ENCODE measurements at places on chromosomes 4 and X.

- DNase-seq, result peak; percentile 18
Measured at GRCh38 chr4:148704291-148704690, 262.1 kb upstream of the NR3C2 start.

- no peak for DNase-seq
Measured at GRCh38 chr4:27198246-27198645, 337.6 kb downstream of the STIM2 start.

- DNase-seq, result peak; percentile 62
Measured at GRCh38 chrX:95764972-95765451, 919.6 kb upstream of the DIAPH2 start.

DNA sequence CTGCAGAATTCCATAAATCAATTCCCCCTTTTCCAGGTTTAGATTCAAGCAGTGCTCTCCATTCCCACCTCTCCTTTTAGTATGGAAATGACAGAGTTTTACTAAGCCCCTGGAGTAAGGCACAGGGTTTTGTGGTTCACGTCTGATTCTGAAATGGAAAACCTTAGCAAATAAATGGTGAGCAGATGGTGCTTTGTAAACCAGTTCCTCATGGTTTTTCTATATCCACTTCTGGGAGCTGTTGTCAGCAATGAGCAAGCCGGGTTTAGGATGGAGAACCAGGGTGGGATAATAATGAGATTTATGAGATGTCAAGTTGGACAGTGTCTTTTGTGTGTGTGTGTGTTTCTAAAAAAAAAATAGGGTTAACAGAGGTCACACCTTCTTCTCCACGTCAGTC, 113.8 kb upstream of the RBPJ start:
- DNase-seq, result no peak

DNA sequence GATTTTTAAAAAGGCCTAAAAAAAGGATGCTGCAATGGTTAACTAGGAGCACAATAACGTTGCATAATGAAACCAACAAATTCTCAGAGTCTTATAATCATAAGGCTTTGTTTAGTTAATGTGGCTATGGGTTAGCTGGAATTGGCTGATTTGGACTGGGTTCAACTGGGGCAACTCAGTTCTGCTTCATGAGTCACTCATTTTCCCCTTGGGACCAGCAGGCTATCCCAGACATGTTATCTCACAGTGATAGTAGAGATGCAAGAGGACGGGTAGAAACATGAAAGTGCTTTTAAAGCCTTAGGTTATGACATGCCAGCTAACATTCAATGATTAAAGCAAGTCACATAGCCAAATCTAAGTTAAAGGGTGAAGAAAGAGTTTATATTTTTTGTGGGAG, 189.2 kb upstream of the GK2 start:
- DNase-seq, result no peak

Data from HT-29 (cell line).